ENCODE measurements at places on chromosomes 13 and 19.

- no peak for DNase-seq
Observed at GRCh38 chr13:62014299-62014698, 598.6 kb upstream of the PCDH20 start.

GRCh38 chr13:113550453-113550852 lies 34.1 kb upstream of the TFDP1 start:
- no peak for DNase-seq

DNA sequence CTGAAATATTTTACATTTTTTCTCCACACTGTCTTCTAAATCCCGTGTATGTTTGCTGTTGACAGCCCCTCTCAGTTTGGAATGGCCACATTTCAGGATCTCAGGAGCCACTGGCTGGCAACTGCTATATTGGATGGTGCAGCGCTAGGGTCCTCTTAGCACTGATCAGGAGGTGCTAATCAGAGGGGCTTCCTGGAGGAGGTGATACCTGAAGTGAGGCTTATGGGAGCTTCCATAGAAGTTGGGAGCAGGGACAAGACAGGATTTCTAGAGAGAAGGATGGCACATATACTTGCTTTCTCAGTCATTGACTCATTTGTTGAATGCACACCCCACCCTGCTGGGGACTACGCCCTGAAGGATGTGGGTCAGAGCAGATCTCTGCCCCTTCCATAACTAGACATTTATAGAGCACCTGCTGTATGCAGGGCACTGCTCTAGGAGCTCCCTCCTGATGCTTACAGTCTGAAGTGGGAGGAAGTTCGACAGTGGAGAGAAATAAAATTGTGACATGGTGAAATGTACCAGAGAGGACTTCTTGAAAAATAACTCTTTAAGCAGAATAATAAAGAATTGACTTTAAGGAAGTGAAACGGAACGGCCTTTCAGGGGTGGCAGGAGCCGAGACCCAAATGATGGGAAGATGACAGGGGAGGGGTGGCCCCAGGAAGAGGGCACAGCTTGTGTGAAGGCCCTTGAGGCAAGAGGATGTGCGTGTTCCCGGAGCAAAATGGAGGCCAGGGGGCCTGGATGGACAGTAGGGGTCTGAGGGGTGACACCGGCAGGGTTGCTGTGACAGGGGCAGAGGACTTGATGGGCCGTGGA lies 13.1 kb downstream of the AP2A1 start:
- no peak for DNase-seq

- DNase-seq: no peak
Observed at GRCh38 chr13:92460479-92460878, 766.1 kb upstream of the GPC6 start.

- no peak for DNase-seq
Observed at GRCh38 chr13:48490241-48490640, 42.6 kb downstream of the RCBTB2 start.

DNA sequence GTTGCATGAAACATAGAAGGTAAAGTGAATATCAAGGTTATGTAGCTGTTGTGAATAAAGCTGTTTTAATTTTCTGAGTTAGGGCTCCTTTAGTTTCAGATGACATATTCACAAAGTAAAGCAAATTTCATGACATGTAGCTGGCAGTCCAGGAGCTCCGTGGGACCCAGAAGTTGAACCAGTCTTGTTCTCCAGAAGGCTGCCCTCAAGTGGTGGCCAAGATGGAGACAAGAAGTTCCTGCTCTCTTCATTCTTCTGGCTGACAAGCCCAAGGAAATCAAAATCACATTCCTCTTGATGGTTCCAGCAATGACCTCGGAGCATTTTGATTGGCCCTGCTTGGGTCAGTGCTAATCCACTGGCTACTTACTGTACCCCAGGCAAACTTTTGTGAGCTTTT lies 128.7 kb downstream of the LIG4 start:
- no peak for DNase-seq

GRCh38 chr19:41694831-41695635 lies 7.0 kb upstream of the CEACAM7 start:
- DNase-seq: no peak

GRCh38 chr13:113337556-113337955 lies 26.4 kb downstream of the GRTP1 start:
- DNase-seq: no peak

- no peak for DNase-seq
Observed at GRCh38 chr13:113106711-113107351, 1.2 kb downstream of the F7 start.

- no peak for DNase-seq
Observed at GRCh38 chr13:30804474-30804873, 69.1 kb downstream of the ALOX5AP start.

GRCh38 chr19:33241530-33242101 lies 16.0 kb upstream of the SLC7A10 start:
- no peak for DNase-seq

DNA sequence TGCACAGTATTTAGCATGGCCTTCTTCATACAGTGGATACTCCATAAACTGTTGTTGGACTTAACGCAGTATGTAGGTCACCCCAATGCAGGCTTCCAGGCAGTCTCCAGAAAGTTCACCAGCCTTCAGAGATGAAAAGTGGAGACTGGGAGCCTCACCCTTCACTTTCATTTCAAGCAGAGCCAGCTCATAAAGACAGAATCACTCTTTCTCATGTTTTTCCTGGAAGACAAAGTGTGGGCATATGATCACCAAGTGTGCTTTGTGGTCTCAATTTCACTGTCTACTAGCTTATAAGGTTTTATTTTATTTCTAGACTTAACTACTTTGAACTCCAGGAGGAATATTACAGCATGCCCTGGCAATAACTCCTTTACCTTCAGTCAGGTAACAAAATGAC lies 26.3 kb upstream of the TNFSF11 start:
- DNase-seq: no peak

DNA sequence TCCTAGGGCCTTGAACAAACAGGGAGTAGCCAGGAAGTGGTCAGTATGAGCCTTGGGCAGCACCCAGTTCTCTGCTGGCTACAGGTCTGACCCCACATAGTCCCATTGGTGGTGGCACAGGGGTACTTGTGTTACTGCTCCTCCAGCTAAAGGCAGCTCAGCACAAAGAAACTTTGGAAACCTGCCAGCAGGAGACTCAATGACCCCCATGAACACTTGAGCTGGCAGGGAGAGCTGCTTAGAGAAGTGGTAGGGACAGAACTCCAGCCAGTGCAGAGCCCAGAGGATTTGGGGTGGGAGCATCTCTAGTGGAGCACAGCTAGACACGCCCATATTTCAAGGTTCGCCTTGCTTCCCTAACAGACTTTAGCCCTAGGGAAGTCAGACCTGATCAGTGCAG lies 10.4 kb upstream of the ZNF586 start:
- no peak for DNase-seq

DNA sequence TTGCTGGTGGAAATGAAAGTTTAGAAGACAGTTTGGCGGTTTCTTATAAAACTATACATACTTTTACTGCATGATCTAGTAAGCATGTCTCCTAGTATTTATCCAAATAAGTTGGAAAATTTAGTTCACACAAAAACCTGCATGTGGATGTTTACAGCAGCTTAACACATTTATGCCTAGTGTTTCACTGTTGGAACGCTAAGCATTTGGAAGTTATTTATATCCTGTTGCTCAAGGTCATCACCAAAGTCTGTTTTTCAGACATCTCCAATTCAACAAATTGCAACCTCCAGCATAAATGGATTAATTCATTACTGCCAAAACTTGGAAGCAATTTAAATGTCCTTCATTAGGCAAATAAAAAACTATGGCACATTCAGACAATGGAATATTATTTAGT lies 461.8 kb downstream of the SUCLA2 start:
- DNase-seq: no peak

DNA sequence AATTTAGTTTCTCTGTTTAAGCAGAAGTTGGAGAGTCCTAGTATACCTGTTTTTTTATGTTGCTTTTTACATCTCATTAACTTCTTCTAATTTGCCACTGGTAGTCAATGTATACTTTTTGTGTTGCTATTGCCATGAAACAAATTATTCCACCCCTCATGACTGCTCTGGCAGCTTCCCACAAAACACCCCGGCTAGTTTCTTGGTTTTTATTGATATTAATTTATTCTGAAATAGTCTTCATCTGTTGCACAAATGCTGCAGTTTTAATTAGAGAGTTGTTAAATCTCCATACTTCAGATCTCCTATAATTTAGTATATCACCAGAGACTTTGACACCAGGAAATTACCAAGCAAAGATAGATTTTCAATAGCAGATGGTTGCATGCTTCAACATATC lies 1159.3 kb upstream of the PRR20A start:
- no peak for DNase-seq

- DNase-seq: no peak
Observed at GRCh38 chr13:51945149-51945548, 66.1 kb downstream of the ATP7B start.

- no peak for DNase-seq
Observed at GRCh38 chr19:32866564-32867265, 2.9 kb downstream of the SLC7A9 start.

- peak; percentile 63 for DNase-seq
Observed at GRCh38 chr19:15300533-15301197, 31.7 kb downstream of the BRD4 start.

DNA sequence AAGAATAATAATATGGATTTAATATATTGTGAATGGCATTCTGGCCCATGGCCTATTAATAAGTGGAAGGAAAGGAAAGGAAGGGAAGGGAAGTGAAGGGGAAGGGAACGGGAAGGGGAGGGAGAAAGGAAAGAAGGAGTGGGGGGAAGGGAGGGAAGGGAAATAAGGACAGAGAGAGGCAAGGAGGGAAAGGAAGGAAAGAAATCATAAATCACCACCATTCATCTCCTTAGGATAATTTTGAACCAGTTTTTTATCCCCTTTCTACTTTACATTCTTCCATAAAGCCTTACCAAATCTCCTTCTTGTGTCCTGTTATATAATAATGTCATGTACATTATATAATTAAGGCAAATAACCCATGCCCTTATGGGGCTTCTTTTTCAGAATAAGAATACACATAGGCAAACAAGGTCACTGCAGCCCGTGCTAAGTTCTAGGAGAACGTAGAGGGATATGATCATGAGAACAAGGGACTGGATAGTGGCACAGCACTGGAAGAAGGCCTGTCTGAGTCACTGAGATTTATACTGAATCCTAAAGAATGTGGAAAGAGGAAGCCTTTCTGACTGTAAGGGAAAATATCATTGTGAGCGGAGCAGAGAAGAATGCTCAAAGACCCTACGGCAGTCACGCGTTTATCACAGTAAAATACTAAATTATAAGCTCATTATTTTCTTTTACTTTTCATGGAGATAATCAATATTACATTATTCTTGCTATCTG lies 444.5 kb upstream of the GPC6 start:
- DNase-seq: no peak

DNA sequence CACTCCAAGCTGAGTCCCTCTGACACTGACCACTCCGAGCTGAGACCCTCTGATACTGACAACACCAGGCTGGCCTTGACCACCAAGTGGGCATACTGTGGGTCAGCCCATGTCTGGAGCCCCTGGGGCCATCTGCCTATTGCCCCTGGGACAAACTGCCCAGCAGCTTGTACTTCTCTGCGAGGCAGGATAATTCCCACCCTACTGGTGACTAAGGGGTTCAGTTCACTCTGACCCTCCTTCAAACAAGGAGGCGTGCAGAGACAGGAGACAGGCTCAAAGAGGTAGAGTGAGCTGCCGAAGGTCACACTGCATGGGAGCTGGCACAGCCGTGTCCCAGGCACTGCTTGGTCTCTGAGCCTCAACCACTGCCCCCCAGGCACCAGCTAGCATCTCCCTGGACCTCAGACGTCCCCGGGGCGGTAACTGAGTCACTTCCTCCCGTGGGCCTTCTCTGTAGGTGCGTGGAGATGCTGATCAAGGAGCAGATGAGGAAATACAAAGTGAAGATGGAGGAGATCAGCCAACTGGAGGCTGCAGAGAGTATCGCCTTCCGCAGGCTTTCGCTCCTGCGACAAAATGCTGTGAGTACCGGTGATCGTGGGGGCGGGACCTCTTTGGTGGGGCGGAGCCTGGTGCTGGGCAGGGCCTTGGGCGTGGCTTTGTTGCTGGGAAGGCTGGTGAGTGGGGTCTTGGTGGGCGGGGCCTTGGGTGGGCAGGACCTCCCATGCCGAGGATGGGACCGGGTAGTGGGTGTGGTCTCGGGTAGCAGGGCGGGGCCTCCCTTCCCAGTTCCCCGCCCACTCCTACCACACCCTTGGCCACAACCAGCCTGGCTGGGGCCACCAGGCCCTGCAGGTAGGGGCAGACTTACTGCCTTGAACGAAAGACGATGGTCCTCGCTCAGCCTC lies 5.8 kb upstream of the USE1 start:
- no peak for DNase-seq

GRCh38 chr19:28021259-28022185 lies 1191.4 kb downstream of the UQCRFS1 start:
- DNase-seq: no peak

GRCh38 chr13:21932996-21933395 lies 262.1 kb downstream of the FGF9 start:
- DNase-seq: no peak

DNA sequence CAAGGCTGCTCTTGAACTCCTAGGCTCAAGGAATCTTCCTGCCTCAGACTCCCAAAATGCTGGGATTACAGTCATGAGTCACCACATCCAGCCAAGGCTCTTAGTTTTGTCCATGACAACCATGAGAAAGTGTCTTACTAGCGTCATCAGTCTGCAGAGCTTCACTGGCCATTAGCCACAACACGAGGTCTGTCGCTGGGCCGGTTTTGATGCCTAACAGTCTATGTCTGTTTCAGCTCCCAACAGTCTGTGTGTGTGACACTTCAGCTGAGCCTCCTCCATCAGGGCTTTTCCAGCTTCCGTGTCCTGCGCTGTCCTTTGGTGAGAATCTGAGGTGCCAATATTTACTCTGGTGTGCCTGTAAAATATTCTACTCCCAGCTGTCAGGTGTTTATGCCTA lies 47.6 kb downstream of the CEP89 start:
- DNase-seq: no peak

GRCh38 chr19:40255619-40256166 lies 29.2 kb upstream of the CCNP start:
- no peak for DNase-seq

DNA sequence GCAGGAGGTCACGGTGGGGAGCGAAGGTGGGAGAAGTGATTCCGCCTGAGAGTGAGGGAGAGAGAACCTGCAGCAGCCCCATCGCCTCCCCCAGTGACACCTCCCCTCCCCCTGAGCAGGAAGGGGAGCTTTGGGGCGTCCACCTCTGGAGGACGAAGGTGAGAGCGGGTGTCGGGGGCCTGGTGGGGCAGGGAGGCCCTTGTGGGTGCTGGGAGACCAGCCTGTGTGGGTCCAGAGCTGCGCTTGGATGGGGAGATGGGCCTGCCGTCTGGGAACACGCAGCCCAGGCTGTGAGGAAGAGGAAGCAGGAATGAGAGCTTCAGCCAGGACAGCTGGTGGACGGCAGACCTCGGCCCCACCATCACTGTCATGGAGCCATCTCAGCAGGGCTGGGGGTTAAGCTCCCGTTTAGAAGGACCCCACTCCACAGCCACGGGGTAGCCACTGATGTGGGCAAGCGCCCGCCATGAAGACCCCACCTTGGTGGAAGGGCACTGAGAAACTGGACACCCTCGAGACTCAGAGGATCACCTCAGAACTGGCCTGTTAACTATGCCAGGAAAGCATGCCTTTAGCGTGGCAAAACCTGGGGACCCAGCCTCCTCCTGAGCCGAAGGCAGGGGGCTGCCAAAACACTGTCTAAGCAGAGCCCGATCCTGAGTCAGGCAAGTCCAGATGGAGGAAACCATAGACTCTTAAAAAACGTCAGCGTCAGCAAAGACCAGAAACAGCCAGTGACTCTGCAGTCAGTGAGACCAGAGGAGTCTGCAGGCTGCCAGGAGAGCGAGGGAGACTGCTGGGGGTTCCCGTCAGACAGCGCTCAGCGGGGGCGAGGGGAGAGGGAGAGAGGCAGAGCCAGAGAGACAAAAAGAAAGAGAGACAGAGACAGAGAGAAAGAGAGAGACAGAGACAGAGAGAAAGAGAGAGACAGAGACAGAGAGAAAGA lies 6.4 kb upstream of the PROZ start:
- DNase-seq: no peak

- no peak for DNase-seq
Observed at GRCh38 chr19:39405958-39406655, 540 bp upstream of the ZFP36 start.

Data from foreskin keratinocyte (primary cell).